Stimulated activated CD4-positive, alpha-beta T cell treated with anti-CD3 and anti-CD28 coated beads, Interleukin-2, amount 100 ng/mL, for 24 hours (primary cell): ENCODE measurements at places on chromosomes 16 and 17.

GRCh38 chr17:12320286-12320685, 299.6 kb downstream of the MAP2K4 start:
- no peak for DNase-seq

- DNase-seq: no peak
Observed at GRCh38 chr17:59151591-59151990, 3.4 kb downstream of the SKA2 start.

GRCh38 chr17:66713533-66714042, 121.3 kb upstream of the CACNG5 start:
- DNase-seq: no peak

DNA sequence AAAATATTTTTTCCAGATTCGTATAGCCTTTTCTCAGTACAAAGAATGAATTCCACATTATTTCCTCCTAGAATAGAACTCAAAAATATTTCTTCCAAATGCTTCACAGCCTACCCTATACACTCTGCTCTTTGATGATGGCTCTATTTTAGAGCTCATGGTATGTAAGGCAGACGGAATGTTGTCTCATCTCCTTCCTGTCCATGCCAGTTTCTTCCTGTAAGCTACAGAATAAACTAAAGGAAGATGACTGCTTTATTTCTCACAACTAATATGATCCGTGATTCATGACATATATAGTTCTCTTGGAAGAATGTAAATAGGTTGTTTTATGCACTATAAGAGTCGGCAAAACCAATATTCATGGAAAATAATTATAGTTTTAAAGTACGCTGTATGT, 723.1 kb downstream of the CDH11 start:
- no peak for DNase-seq

DNA sequence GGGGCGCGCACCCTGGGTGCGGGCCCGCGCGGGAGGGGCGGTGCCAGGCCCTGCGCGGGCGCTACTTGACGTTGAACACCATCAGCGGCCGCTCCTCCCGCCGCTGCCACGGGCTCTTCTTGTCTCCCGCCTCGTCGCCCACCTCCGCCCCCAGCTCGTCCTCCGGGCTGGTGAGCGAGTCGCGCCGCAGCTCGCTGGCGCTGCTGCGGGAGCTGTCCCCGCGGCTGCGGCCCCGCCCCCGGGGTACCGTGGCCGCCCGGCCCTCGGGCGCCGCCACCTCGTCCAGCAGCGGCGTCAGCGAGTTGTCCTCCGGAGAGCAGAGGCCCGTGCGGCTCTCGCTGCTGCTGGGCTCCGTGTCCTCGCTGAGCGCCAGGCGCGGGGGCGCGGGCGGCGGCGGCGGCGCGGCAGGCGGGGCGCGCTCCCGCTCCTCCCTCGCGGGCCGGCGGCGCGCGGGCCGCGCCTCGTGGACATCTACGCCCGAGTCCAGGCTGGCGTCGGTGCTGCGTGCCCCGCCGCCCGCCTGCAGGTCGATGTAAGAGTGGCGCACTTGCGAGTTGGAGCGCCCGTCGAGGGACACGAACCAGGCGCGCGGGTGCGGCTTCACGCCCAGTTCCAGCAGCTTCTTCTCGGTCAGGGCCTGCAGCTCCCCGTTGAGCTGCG, 8.7 kb downstream of the GRN start:
- no peak for DNase-seq

DNA sequence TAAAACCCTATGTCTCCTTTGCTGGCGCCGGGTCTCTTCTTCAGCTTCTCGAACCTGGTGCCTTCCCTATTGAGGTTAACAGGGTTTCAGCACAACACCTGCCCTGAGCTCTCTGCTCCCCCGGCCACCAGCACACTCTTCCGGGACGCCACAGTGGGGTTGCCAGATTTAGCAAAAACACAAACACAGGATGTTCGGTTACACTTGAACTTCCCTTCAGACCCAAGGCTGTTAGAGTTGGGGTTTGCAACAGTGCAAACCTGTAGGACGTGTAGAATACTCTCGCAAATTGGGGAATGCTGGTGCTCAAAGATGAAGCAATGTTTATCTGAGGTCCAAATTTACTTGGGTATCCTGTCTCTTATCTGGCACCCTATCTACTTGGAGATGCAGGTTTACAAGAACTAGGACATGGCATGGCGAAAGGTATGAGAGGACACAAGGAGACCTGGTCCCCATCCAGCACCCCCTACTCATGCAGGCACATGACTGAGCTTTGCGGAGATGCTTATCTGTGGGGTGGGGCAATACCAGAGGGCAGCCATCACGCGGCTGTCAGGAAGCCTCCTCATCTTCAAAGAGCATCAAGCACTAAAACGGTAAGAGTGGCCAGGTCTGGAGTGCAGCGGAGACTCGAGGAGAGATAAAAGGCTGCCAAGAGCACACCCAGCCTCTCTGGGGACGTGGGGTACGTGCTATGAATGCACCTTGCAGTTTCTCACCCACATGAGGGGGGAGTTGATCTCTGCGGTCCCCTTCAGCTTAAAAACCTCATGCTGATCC, 52.8 kb downstream of the SDK2 start:
- DNase-seq: peak; percentile 35

DNA sequence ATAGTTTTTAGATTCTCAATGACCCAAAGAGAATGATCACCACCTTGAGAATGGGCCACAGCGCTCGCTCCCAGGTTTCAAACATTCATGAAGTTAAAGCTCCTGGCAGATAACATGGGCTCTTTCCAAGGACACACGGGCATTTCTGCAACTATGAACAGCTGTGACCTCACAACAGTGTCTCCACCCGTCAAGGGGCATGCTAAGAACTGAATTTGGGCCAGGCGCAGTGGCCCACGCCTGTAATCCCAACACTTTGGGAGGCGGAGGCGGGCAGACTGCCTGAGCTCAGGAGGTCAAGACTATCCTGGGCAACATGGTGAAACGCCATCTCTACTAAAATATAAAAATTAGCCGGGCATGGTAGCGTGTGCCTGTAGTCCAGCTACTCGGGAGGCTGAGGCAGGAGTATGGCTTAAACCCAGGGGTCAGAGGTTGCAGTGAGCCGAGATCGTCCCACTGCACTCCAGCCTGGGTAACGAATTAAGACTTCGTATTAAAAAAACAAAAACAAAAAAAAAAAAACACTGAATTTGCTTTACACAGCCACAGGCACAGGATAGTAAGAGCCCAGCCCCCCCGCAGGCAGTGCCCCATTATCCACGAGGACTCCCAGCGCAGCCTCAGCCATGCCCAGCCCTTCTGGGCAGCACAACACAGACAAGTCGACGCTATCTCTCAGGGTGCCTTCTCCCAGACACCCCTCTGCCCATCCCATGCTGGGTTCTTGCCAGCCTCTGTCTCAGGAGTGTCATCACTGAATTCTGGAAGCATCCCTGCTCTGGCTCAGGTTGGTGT, 7.2 kb downstream of the USP7 start:
- no peak for DNase-seq

- no peak for DNase-seq
Observed at GRCh38 chr16:559411-560203, 587 bp upstream of the PRR35 start.

- DNase-seq: no peak
Observed at GRCh38 chr16:14958970-14959369, 15.9 kb upstream of the PDXDC1 start.

DNA sequence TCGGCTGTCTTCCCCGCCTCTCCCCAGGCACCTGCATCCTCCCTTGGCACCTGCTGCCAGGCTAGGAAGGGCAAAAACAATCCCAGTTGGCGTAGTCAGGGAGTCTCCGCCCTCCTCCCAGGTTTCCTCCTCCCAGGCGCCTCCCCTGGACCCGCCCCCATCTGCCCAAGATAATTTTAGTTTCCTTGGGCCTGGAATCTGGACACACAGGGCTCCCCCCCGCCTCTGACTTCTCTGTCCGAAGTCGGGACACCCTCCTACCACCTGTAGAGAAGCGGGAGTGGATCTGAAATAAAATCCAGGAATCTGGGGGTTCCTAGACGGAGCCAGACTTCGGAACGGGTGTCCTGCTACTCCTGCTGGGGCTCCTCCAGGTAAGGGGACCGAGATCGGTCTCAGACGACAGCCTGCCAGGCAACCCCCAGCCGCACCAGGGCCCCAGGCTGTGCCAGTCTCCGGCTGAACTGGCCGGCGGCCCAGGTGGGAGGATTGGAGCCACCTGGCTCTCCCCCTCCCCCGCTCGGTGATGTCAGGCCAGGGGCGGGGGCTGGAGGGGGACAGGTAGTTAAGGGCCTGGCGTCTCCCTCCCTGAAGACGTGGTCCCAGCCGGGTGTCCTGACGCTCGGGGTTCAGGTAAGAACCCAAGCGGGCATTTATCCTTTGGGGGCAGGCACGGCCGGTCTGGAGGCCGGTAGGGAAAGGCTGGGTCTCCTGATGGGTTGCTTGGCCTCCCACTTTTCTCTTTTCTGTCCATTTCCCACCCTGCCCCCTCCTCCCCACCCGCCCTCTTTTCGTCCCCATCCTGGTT, at the start of gene GRB7:
Gene GRB7, plus strand, starts transcription at position 179 of the 808 bp plus-strand sequence. CDS start 4,364 bp downstream, outside the sequence.
- no peak for DNase-seq

DNA sequence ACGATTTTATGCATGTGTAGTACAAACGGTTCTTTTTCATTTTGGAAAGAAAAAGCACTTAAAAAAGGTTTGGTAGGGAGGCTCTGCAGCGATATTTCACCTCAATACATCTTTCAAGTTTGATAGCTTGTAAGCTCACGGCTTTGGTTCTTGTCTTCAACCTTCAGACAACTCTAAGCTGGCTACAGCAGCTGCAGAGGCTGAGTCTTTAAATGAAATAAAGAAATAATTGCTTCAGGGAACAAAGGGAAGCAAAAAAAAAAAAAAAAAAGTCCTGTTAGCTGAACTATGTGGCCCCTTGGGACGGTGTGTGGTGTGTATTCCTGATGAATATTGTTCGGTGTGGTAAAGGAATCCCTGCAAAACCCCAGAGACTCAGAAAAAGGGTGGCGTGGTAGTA, 265.1 kb downstream of the NTN1 start:
- no peak for DNase-seq

- no peak for DNase-seq
Observed at GRCh38 chr17:75658237-75658636, 8.7 kb downstream of the RECQL5 start.

GRCh38 chr17:29240968-29241963, 5.4 kb upstream of the CRYBA1 start:
- DNase-seq: no peak

DNA sequence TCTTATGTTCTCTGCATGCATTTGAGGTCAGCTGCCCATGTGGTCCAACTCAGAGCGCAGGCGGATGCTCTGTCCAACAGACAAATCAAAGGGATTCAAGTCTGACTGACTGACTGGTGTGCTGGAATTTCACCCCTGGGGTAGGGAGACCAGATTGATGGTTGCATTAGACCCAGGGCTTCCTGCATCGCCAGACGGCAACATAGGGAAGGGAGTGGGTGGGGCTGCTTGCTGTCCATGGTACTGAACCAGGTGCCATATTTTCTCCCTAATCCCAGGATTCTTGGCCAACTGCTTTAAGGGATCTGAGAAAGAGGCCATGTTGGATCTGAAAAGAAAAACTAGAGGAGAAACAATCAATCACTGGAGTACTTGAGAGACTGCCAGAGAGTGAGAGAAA, 332.0 kb downstream of the XYLT1 start:
- no peak for DNase-seq

DNA sequence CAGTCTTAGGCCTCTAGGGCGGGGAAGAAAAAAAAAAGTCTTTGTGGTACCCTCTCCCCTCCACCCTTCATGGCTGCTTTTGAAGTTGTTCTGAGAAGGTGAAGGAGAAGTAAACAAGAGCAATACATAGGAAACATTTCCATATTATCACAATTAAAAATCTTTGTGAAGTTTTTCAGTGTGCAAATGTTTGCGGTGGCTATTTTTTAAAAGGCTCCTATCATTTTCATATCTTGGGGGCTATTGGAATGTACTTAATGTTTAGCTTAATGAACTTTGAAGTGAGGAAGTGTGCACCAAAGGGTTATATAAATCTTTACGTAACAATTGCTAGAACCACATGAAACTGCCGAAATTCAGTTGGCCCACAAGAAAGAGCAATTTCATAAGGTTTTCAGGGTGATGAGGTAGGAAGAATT, 7.6 kb downstream of the NOL11 start:
- DNase-seq: no peak

- DNase-seq: no peak
Observed at GRCh38 chr16:55207693-55208428, 116.1 kb upstream of the IRX6 start.

GRCh38 chr16:15721018-15721417, 71.0 kb downstream of the NDE1 start:
- no peak for DNase-seq

DNA sequence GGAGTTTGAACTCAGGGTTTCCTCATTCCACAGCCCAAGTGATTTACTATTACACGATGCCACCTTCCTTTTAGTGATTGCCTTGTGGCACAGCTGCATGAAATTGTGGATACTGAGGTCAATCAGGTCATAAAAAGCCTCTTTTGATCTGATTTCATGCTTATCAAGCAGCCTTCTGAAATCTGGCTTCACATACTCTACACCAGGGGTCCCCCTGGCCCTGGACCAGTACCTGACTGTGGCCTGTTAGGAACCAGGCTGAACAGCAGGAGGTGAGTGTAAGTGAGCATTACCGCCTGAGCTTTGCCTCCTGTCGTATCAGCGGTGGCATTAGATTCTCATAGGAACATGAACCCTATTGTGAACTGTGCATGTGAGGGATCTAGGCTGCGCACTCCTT, 13.8 kb downstream of the SLFN5 start:
- DNase-seq: no peak

- DNase-seq: peak; percentile 53
Observed at GRCh38 chr17:38663125-38663751, 11.5 kb downstream of the EPOP start.

- DNase-seq: no peak
Observed at GRCh38 chr16:46613352-46613751, 7.8 kb downstream of the SHCBP1 start.

GRCh38 chr16:81651758-81652718, 127.1 kb upstream of the PLCG2 start:
- DNase-seq: no peak

DNA sequence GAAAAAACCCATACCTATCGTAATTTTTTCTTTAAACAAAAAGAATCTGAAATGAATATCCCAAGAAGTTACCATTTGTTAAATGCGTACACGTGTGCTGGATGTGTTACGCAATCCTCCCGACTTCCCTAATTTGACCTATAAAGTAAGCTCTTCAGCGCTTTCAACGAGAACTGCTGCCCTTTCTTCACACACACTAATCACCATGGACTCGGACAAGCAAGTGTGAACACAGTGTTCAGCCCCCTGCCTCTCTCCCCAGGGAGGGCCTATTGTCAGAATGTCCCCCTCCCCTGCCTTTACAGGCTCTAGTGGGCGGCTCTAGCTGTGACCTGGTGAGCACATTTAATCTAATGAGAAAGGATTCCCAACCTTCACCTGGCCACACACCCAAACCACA, 216.1 kb downstream of the CEP112 start:
- DNase-seq: no peak

DNA sequence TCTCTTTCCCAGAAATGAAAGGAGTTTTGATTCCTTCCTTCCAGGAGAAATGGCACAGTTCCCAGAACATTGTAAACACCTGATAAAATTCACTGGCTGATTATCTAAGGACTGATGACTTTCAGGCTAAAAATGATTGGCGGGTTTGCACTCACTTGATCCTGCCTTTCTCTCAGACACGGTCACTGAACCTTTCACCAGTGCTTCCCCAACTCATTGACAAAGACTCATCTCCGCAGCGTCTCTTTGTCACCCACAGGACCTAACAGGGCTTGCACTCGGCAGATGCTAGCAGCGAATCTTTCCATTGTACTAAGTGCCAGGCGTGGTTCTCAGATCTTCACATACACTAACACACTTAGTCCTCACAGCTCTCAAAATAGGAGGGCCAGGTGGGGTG, 7.3 kb upstream of the DHRS7C start:
- DNase-seq: no peak

GRCh38 chr16:73053364-73054124, 5.6 kb upstream of the ZFHX3 start:
- DNase-seq: no peak
